ENCODE measurements at places on chromosomes 6 and 20. TPM values are rescaled to one million over a fixed set of nuclear protein-coding genes. Genes with fewer than 3 reads are reported as not detected.

- H3K27ac ChIP-seq, result peak overlapping the region; percentile 21
- H3K36me3 ChIP-seq, result no peaks in the 10 kb centered on the region
- H3K27me3 ChIP-seq, result no peaks in the 10 kb centered on the region
- DNase-seq, result no peak
- no peak overlapping the region for H3K4me3 ChIP-seq
These were observed 12.1 kb downstream of the SLC2A4RG start for GRCh38 chr20:63751471-63752271.

GRCh38 chr6:109448615-109449014, 7.0 kb downstream of the MICAL1 start:
- peaks cover 2% of the 10 kb centered on the region for H3K4me1 ChIP-seq
- H3K27me3 ChIP-seq, result no peaks in the 10 kb centered on the region
- DNase-seq, result no peak
- H3K36me3 ChIP-seq, result peaks cover 46% of the 10 kb centered on the region
- H3K4me3 ChIP-seq, result no peak overlapping the region
- H3K27ac ChIP-seq, result no peak overlapping the region

DNA sequence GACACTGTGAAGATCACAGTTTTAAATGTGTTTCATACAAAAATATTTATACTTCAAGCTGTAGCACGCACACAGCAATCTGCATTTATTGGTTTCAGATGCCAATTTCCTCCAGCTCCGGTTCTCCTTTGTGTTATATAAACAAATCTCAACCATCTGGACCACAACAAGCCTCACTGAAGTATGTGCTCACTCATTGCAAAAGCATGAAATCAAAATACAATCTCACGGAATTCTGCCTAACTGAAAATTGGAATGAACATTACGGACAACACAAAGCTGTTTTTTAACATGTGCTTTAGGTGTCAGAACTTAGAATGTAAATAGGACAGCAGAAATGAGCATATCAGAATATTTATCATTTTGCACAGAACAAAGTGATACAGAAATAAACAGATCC, 38.0 kb downstream of the RCAN2 start:
- no peak overlapping the region for H3K4me3 ChIP-seq
- no peaks in the 10 kb centered on the region for H3K4me1 ChIP-seq
- no peak for DNase-seq
- H3K36me3 ChIP-seq, result no peaks in the 10 kb centered on the region
- H3K27ac ChIP-seq, result peak overlapping the region; percentile 17

GRCh38 chr6:137693711-137694110, 173.3 kb upstream of the TNFAIP3 start:
- no peak for DNase-seq
- no peaks in the 10 kb centered on the region for H3K27me3 ChIP-seq
- H3K4me3 ChIP-seq, result no peak overlapping the region
- H3K36me3 ChIP-seq, result no peaks in the 10 kb centered on the region
- H3K27ac ChIP-seq, result no peak overlapping the region

DNA sequence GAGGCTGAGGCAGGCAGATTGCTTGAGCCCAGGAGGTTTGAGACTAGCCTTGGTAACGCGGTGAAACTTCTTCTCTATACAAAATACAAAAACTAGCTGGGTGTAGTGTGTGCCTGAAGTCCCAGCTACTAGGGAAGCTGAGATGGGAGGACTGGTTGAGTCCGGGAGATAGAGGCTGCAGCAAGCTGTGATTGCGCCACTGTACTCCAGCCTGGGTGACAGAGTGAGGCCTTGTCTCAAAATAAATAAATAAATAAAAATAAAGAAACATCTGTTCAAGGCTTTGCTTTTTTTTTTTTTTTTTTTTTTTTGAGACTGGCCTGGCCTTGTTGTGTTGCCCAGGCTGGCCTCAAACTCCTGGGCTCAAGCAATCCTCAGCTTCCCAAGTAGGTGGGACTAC, 23.7 kb upstream of the SLC23A2 start:
- H3K4me1 ChIP-seq, result no peaks in the 10 kb centered on the region
- DNase-seq, result no peak
- no peak overlapping the region for H3K4me3 ChIP-seq
- H3K36me3 ChIP-seq, result no peaks in the 10 kb centered on the region

DNA sequence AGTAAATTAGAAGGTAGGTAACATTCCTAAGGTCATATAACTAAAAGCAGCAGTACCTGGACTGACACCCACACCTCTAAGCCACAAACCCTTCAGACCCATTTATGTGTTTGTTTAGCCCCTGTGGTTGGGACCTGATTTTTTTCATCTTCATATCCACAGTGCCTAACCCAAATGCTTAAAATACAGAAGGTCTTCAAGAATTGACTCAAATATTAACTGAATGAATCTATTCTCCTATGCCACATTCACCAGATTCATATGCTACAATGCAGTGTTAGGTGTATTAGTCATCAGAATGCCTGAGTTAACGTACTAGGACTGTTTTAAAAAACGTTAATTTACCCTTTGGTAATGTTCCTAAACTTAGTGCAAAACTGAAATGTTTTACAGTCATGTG, 124.8 kb downstream of the AHI1 start:
- no peak overlapping the region for H3K4me3 ChIP-seq
- no peak overlapping the region for H3K27ac ChIP-seq
- no peaks in the 10 kb centered on the region for H3K36me3 ChIP-seq
- H3K27me3 ChIP-seq, result no peaks in the 10 kb centered on the region

- H3K4me1 ChIP-seq, result no peaks in the 10 kb centered on the region
- H3K36me3 ChIP-seq, result peaks cover 29% of the 10 kb centered on the region
- H3K4me3 ChIP-seq, result no peak overlapping the region
- no peaks in the 10 kb centered on the region for H3K27me3 ChIP-seq
- no peak overlapping the region for H3K27ac ChIP-seq
These were observed 176.2 kb downstream of the ASCC3 start for GRCh38 chr6:100704961-100705360.

- H3K36me3 ChIP-seq, result no peaks in the 10 kb centered on the region
- H3K4me3 ChIP-seq, result no peak overlapping the region
- no peaks in the 10 kb centered on the region for H3K27me3 ChIP-seq
These were observed 318.7 kb downstream of the DHX35 start for GRCh38 chr20:39280875-39281274.

DNA sequence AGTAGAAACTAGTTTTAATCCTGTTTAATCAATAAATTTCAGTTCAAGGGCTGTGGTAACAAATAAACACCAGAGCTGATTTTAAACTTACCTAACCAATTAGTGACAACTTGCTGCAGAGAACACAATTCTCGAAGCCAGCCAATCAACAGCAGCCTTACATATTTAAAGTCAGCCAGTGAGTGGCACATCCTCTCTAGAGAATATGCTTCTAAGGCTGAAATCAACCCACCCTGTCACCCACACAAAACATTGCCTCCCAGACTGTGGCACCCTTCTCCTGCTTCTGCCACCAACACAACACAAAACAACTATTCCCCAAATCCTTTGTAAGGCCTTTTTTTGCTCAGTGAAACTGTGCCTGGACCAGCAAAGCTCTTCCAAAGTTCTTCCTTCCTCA, 306.0 kb downstream of the EYA4 start:
- no peaks in the 10 kb centered on the region for H3K27me3 ChIP-seq
- no peak overlapping the region for H3K27ac ChIP-seq
- H3K4me3 ChIP-seq, result no peak overlapping the region
- no peaks in the 10 kb centered on the region for H3K36me3 ChIP-seq
- peaks cover 5% of the 10 kb centered on the region for H3K4me1 ChIP-seq

- H3K4me3 ChIP-seq, result no peak overlapping the region
- H3K4me1 ChIP-seq, result peaks cover 10% of the 10 kb centered on the region
- H3K27me3 ChIP-seq, result no peaks in the 10 kb centered on the region
- no peak for DNase-seq
- H3K27ac ChIP-seq, result no peak overlapping the region
These were observed 34.1 kb downstream of the RPP40 start for GRCh38 chr6:4969609-4970285.

- no peaks in the 10 kb centered on the region for H3K4me1 ChIP-seq
- no peak for DNase-seq
- H3K36me3 ChIP-seq, result no peaks in the 10 kb centered on the region
- no peaks in the 10 kb centered on the region for H3K27me3 ChIP-seq
- H3K4me3 ChIP-seq, result no peak overlapping the region
These were observed 427.3 kb upstream of the GJE1 start for GRCh38 chr6:141705431-141705830.

DNA sequence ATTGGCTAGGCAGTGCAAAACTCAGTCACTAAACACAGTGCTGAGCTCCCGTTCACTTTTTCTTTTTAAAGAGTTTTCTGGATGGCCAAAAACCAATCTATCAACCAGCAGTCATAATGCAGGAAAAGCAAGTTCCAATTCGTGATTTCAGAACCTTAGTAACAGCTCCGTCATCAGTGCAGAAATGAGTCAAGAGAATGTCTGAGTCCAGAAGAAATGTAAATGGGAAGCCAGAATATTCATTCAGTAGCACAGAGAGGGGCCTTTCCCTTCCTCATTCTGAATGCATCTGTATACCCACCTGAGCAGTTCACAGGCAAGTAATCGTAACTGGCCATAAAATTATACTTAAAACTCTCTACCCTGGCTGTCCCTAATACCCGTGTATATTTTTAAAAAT, 20.4 kb downstream of the HUS1B start:
- H3K4me3 ChIP-seq, result no peak overlapping the region
- no peaks in the 10 kb centered on the region for H3K27me3 ChIP-seq
- H3K27ac ChIP-seq, result no peak overlapping the region
- H3K4me1 ChIP-seq, result no peaks in the 10 kb centered on the region
- DNase-seq, result no peak

PRR18 gene
- not detected for total RNA-seq

FLRT3 gene
- 1.6 TPM for total RNA-seq

ADRM1 gene
- total RNA-seq, result 173 TPM

LRRC73 gene
- total RNA-seq, result 0.38 TPM

FNDC1 gene
- total RNA-seq, result 0.04 TPM

SLC12A5 gene
- total RNA-seq, result not detected

All from esophagus squamous epithelium (tissue), 5 donors.